Activated naive CD8-positive, alpha-beta T cell treated with anti-CD3 and anti-CD28 coated beads, Interleukin-2, amount 50 U/mL, for 16 hours (primary cell): ENCODE measurements at places on chromosomes 2 and 18.
A peak's percentile ranks its signal among the peaks of the same experiment; 100 is the strongest.

- no peak for DNase-seq
Measured at GRCh38 chr2:215401896-215402379, 33.9 kb downstream of the FN1 start.

DNA sequence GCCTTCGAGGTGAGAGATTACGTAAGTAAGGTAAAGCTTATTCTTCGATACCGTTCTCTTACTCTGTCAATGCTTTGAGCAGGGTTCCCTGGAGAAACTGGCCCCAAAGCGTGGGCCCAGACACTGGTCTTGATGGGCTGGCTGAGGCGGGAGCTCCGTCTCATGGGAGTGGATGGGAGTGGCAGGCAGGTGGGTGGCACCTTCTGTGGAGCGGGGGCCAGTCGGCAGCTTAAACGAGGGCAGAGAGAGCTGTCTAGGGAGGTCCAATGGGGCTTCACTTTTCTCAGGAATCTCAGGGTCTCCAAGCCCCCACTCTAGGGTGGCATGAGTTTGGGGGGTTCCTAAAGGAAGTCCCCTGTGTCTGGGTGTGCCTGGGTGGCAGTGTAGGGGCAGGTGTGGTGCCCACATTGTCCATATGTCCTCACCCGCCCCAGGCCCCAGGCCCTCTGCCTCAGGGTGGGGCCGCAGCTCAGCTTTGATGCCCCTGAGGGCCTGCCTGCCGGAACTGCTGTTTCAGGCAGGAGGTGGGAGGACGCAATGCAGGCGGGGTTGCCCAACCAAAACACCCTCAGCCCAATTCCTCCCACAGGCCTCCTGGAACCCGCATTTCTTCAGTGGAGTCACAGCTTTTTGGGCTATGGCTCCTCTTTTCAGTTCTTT lies 32.5 kb upstream of the FOSL2 start:
- no peak for DNase-seq

- DNase-seq: no peak
Measured at GRCh38 chr18:79788734-79789085, 9.0 kb upstream of the KCNG2 start.

GRCh38 chr2:241030883-241031282 lies 32.5 kb downstream of the SNED1 start:
- no peak for DNase-seq

DNA sequence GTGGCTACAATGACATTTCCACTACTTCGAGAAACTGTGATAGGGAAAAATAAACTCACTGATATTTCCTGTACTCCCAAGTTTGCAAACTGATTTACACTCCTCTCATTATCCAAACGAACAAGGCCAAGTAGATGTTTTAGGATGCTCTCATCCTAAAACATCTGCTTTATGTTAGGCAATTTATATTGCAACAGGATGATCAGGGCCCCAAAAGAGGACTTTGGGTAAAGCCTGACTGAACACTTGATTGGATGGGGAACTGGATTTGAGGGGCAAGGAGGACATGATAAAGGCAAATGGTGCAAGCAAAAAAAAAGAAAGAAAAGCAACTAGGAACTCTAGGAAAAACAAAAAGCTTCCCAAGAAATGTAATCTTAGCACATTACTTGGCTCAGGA lies 2.1 kb upstream of the HES6 start:
- no peak for DNase-seq

GRCh38 chr18:50286391-50287027 lies 983 bp downstream of the CXXC1 start:
- DNase-seq: no peak

DNA sequence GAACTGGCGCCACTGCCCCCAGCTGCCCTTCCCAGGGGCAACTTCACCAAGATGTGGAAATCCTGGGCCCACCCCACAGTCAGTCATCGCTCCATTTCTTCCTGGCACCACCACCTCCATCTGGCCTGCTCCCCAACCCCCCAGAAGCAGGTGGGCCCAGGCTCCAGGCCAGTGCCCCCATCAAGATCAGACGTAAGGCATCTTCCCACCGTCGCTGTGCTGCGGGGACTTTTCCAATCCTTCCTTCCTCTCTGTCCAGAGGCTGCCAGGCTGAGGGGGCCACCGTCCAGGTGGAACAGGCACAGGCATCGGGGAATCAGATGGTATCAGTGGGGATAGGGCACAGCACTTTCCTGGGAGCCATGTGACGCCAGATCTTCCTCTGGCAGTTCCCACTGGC lies 8.1 kb downstream of the PRLH start:
- no peak for DNase-seq

DNA sequence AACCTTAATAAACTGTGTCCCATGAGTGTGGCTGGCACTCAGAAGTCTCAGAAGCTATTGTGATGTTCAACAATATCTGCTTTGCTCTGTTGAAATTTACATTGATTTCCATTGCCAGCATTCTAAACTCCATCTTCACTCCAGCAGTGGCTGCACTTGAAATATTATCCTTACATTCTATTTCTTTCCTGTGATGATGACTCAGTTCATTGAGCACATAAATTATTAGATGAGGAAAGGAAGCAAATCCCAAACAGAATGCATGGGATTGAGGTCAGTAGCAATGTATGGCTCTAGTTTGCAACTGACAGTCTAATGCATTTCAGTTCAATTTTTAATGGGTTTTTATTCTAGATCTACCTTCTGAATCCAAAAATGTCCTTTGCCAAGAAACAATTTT lies 92.4 kb upstream of the TTN start:
- DNase-seq: no peak

- DNase-seq: no peak
Measured at GRCh38 chr18:52395146-52395852, 55.3 kb downstream of the DCC start.

GRCh38 chr2:131056204-131056931 lies 36.9 kb downstream of the FAM168B start:
- DNase-seq: no peak

DNA sequence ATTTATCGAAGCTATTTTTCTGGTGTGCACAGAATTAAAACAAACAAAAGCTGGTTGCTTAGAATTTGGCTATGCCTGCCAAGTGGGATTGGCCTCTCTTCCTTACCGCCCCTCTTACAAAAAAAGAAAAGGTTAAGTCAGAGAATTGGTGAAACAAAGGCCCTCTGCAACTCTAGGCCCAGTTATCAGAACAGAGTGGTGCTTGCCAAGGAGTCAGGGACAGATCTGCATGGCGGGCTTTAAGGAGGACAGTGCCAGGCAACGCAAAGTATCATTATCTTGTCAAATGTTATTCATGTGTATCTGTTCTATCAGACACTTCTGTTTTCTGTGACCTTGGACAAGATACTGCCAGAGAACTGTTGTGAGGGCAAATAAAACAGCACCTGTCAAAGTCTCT lies 78.3 kb downstream of the TGIF1 start:
- DNase-seq: no peak

DNA sequence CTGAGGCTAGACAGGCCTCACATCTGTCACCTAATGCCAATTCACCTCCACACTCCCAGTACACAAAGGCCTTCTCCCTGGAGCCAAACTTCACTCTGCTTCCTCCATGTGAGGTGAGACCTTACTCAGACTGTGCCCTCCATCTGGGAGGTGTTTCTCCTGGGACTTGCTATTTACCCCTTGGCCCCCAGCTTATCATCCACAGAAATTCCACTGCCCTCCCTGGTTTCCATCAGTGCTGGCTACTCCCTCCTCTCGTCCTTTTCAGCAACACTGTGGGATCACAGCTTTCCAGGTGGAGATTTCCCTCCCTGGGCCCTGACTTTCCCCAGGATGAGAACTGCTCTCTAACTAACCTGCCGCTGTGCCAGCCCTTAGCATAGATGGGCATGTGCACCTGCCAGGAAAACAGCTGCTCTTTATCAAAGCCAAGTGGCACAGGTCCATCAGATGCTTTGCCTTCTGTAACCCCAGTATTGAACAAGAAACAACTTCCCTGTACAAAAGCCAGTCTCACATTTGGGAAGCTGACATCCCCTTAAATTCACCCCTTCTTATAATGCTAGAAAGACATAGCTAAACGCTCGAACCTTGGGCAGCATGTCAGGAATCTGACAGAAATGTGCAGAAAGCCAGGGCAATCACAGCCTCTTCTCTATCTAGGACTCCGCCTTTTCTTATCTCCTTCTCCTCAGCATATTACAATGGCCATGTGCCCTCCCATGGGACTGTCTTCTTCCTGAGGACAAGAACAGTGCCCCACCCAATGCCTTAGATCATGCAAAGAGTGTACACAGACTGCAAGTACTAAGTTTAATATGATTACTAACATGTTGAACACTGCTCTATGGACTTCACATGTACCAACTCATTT lies 535.5 kb upstream of the ID2 start:
- DNase-seq: no peak

GRCh38 chr2:35931626-35932025 lies 424.0 kb upstream of the CRIM1 start:
- DNase-seq: no peak

DNA sequence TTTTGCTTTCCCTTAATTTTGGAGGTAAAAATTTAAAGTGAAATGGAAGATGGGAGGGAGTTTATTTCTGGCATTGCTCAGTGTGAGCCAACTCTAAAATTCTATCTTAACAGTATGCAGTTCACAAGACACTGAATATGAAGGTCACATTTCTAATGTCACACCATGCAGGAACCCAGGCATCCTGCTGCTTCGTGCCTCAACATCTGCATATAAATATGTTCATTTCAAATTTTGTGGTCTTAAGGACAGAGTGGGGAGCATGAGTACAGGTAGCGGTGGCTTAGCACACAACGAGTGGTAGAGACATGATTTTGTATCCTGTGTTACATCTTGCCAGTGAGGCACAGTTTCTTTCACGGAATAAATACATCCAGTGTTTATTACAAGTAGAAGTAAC lies 102.4 kb downstream of the ARL4C start:
- no peak for DNase-seq

GRCh38 chr2:109153807-109154206 lies 24.8 kb downstream of the SH3RF3 start:
- no peak for DNase-seq

GRCh38 chr2:102051692-102052277 lies 60.0 kb downstream of the IL1R2 start:
- no peak for DNase-seq

DNA sequence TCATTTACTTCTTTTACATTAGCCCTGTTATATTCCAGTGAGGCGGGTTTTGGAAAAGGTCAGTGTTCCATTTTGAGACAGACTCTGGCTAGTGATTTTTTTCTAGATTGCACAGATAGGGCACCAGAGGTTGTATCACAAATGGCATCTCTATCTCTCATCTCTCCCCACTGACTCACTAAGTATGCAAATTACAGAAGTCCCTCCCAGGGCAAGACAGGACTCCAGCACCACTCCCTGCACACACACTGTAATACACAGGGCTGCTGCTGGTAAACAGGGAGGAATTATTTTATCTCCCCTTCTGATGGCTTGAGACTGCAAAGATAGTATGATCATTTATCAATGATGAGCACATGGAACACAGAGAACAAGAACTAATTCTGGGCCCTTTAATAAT lies 46.2 kb downstream of the AKAIN1 start:
- DNase-seq: no peak

DNA sequence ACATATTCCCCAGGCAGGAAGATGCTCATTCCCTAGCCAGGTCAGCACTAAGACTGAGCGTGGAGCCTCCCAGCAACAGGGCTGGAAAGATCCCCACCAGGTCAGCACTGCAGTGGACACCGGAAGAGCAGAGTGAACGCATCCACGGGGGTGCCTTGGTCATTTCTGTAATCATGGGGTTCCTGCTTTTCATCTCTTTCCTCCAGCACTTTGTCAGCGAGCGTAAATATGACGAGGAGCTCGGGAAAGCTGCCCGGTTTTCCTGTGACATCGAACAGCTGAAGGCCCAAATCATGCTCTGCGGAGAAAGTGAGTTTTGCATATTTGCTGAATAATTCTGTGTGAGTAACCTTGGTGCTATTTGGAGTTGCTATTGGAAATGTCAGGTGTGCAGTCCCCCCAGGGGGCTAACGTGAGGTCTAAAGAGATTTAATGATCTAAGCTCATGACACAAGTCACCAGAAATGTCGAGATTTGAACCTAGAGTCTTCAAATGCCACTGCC lies 40.1 kb downstream of the KCTD18 start:
- DNase-seq: no peak

- no peak for DNase-seq
Measured at GRCh38 chr2:191272064-191272463, 26.9 kb downstream of the MYO1B start.

GRCh38 chr2:241558532-241559322 lies at the start of gene BOK:
Gene BOK (plus strand): TSS chr2:241558745. CDS start chr2:241559484, 739 bp downstream.
- DNase-seq: no peak

GRCh38 chr2:110853516-110853915 lies 121.1 kb downstream of the ACOXL start:
- peak; percentile 21 for DNase-seq

- DNase-seq: no peak
Measured at GRCh38 chr2:187302116-187302515, 145.9 kb downstream of the CALCRL start.

GRCh38 chr2:26529406-26530239 lies 51.7 kb upstream of the OTOF start:
- DNase-seq: no peak

- DNase-seq: no peak
Measured at GRCh38 chr2:158045362-158045761, 56.3 kb upstream of the UPP2 start.

DNA sequence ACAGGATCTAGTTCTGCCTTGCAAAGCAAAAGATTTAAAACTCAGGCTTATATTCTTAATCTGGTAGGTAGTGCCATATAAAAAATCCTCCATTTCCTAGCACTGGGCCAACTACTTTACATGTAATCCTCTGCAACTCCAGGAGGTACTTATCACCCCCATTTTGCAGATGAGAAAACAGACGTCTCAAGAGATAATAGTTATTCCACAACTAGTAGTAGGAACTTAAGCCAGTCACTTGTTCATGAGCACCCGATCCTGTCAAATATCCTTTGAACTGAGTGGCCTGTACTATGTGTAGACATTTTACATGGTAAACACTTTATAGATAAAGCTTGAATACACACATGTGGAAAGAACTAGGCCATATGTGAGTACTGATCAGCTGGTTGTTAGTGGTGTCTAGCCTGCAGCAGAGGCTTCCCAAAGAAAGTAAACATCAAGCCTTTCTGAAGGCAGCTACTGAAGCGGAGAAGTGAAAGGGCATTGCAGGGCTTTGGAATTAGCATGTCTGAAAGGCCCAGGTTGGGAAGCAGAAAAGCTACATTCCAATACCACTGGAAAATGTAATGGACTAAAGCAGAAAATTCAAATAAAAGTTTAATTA lies 48.0 kb downstream of the NAB1 start:
- DNase-seq: no peak

DNA sequence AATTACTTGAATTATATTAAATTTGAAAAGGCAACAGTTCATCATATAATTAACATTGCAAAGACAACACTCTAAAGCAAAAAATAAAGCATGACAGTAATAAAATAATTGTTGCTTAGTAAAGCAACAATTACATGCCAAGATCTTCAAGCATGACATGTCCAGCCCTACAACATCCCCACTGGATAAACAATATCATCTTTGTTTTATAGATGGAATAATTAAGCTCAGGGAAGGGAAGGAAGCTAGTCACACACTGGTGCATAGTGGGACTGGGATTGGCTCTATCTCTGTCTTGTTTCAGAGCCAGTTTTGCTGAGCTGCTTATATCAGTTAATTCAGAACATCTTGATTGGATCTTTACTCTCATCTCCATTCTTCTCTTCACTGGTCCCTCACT lies 49.9 kb upstream of the PARD3B start:
- no peak for DNase-seq

GRCh38 chr2:224143526-224143925 lies 104.4 kb upstream of the SERPINE2 start:
- DNase-seq: no peak
